ENCODE measurements at places on chromosomes 3 and 15.

DNA sequence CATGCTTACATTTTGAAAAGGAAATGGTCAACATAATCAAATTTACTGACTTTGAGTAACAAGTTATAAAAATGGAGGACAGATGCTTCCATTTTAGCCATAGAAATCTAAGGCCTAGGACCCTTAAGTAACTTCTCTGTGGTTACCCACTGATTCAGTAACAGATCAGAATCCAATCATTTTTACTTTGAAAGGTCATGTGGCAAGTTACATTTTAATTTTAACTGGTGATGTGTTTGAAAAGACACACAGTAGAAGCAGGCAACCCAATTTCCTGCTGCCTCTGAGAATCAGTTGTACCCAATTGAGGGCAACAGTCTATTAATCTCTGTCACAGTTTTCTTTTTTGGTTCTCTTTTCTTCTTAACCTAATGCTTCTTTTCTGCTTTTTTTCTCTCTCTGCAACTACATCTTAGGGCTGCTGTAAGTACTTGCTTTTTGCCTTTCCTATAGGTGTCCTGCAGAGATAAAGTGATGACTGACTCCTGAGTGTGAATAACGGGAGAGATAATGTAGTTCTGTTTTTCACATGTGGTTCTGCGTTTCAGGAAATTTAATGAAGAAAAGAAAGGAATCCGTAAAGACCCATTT, 3.3 kb downstream of the ZWILCH start:
- no peak for DNase-seq

- DNase-seq, result no peak
These were observed 44.1 kb upstream of the FAM107A start for GRCh38 chr3:58621086-58621830.

GRCh38 chr3:7964899-7965298, 536.7 kb upstream of the LMCD1 start:
- no peak for DNase-seq

DNA sequence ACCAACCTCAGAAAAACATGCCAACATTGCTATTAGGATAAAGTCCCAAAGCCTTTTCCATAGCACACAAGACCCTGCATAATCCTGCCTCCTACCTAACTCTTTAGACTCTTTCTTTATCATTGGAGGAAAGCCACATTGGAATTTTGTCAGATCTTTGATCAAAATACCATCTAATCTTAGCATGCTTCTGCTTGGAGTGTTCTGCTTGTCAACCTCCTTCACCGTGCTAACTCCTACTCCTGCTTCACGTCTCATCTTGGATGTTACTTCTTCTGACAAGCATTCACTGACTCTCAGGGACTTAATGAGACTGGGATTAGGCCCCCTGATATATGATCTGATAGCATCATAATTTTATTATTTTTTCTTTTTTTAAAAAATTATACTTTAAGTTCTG, 7.4 kb upstream of the GLCE start:
- DNase-seq, result no peak

DNA sequence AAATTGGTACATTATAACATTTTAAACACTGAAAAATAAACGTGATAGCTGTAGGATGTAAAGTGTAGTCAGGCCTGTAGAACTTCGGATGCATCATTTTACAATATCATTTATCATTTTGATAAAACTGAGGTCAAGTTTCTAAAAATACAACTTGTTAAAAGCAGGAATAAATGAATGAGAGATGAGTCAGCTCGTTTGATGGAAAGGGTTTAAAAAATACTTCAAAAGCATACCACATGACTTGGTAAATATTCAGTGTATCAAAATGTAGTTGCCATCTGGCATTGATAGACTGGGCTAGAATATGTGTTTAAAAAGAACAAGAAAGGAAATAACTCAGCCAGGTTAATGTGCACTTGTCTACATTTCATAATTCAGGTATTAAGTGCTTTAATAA, 357.0 kb downstream of the TIGIT start:
- DNase-seq, result no peak

GRCh38 chr15:62899090-62899493, 143.5 kb upstream of the TPM1 start:
- DNase-seq, result no peak

GRCh38 chr3:31093606-31094005, 199.1 kb upstream of the GADL1 start:
- DNase-seq, result no peak

- DNase-seq, result no peak
These were observed 39.2 kb downstream of the RAB27A start for GRCh38 chr15:55250392-55250791.

GRCh38 chr3:183954875-183955274, 62.8 kb downstream of the ABCC5 start:
- no peak for DNase-seq

DNA sequence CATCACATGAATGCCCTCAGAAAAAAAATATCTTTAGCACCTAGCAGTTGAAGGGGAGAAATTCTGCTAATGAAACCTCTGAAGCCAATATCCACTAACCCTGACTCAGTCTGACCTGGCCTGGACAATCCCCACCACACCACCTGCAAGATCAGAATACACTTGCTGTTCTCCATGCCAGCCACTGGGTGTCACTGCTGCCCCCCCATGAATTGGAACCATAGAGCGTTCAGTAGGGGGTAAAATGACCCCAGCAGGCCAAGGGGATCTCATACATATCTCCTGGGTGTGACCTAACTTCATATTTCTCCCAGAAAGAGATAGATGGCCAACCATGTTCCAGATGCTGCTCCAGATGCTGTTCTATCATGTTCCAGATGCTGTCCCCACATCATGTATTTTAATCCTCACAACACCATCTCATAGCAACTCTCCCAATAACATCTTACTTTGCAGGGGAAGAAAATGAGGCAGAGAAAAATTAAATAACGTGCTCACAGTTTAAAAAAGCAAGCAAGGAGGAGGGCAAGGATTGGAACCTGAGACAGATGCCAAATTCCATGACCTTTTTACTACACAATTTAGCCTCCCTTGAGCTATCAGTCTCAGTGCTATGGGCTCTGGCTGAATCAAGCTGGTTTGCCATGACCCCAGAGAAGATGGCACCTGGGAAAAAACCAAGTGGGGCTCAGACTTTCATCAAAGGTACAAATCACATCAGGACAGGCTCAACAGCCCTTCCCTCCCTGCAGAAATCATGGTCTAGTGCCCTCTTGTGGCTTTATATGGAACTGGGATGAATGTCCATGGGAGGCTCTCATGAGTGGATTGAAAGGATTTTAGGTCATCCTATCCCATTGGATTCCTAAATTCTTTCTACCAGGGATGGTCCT, 12.4 kb downstream of the NTRK3 start:
- DNase-seq, result no peak

Measured in CD8-positive, alpha-beta T cell (primary cell).